Adipose tissue (tissue), 3 donors: ENCODE measurements at places on chromosomes 11 and 22. TPM values are rescaled to one million over a fixed set of nuclear protein-coding genes. Genes with fewer than 3 reads are reported as not detected.

The SMIM35 gene
- not detected for polyA plus RNA-seq

The COMT gene
- polyA plus RNA-seq: 173 TPM

The SLC22A8 gene
- polyA plus RNA-seq: not detected

The WNT11 gene
- 32.8 TPM for polyA plus RNA-seq

The PAMR1 gene
- 0.89 TPM for polyA plus RNA-seq

The GLB1L2 gene
- 5.2 TPM for polyA plus RNA-seq

The ART1 gene
- polyA plus RNA-seq: not detected

The FGF3 gene
- not detected for polyA plus RNA-seq

The MIOX gene
- polyA plus RNA-seq: not detected

The TEX12 gene
- not detected for polyA plus RNA-seq

The MIAT gene
- 0.11 TPM for polyA plus RNA-seq

The SCGB2A2 gene
- polyA plus RNA-seq: 0.22 TPM

The OPCML gene
- 0.01 TPM for polyA plus RNA-seq

The RASGRP2 gene
- 26.9 TPM for polyA plus RNA-seq

The CD248 gene
- polyA plus RNA-seq: 22.3 TPM

The NEU3 gene
- 2.6 TPM for polyA plus RNA-seq

The OR51B5 gene
- polyA plus RNA-seq: not detected

The SFI1 gene
- polyA plus RNA-seq: 9.9 TPM

The L3MBTL2 gene
- 10.1 TPM for polyA plus RNA-seq

The OOSP3 gene
- polyA plus RNA-seq: not detected

The TRPC6 gene
- polyA plus RNA-seq: 1.7 TPM

The FZD4 gene
- polyA plus RNA-seq: 14.9 TPM

The CRYBB3 gene
- polyA plus RNA-seq: not detected

The OR8D4 gene
- polyA plus RNA-seq: not detected
